ENCODE measurements at places on chromosomes 3 and 15.

DNA sequence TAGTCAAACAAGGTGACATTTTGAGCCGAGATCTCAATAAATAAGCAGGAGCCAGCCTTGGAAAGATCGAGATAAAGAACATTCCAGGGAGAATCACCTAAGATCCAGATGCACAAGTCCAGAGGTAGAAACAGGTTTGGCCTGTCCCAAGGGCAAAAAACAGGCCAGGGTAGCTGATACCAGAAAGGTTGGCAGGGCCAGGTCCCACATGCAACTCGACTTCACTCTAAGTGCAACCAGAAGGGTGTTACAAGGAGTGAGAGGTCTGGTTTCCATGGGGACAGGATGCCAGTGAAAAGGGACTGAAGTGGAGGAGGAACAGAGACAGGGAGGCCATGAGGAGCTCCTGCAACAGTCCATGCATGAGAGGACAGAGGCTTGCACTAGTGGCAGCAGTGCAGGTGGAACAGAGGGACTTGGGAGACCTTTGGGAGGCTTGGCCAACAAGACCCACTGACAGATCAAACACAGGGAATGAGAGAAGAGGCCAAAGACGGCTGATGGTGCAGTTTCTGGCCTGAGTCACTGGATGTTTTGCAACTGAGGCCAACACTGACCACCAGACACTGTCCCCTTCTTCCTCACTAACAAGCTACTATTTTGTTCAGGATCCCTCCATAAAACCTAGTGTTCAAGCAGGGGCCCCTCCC is 5.2 kb downstream of the TPRA1 start:
- DNase-seq, result no peak

DNA sequence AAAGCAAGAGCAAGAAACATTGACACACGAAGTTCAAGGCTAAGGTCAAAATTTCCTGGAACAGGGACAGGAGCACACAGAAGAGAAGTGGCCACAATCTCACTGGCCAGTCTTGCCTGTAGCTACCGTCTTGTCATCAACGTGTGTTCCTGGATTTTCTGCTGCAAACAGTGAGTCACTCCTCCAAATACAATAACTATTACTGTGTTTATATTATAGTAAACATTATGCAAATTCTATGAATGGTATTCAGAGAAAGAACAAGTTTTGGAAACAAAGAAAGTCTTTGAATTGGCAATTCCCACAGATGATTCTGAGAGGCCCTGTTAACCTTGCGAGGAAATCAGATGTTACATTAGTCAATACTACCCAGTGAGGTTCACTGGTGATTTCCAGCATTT is 220.5 kb downstream of the FAM43A start:
- no peak for DNase-seq

DNA sequence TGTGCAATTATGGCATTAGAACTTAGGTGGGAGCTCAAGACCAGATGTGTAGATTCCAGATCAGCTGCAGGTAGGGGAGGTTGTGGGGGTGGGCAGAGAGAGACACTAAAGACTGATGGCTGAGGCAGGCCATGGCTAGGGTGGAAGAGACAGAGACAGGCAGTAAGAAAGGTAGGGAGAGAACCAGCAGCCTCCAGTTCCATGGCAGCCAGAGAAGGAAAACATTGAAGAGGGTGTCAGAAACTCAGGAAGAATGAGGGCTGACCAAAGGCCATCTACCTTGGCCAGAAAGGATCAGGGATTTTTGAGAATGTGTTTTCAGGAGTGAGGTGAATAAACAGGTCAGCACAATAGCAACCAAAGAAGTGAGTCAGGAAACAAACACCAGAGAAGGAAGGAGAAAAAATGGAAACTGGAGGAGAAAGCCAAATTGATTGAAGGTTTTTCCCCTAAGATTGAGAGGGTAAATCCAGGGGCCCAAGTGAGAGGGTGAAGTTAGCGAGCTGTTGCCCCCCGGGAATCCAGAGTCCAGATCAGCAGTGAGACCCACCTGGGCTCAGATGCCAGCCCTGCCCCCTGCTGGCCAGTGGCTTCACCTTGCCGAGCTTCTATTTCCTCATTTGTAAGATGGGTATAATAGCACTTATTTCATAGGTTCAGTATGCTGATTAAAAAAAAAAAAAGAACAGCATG is 41.0 kb downstream of the ABHD2 start:
- no peak for DNase-seq

DNA sequence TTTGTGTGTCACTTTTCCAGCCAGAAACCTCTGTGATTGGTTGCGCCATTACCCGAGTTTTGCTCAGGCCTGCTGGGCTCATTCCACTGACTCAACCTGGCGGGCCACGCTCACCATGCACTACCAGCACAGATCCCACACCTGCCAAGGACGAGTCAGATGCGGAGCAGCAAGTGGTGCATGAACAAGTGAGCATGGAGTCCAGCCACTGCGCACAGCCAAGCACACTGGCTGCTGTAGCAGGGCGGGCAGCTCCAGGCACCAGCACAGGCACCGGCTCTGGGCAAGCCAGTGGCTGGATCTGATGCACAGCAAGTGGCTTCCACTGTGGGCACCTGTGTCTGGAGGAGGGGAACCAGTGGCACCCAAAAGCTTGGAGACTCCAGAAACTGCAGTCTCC is 110.4 kb downstream of the CBLB start:
- DNase-seq, result no peak

GRCh38 chr3:95705786-95706418 is 1108.5 kb upstream of the EPHA6 start:
- DNase-seq, result no peak

Data from NCI-H2081 treated with DMSO at 0.1 percent for 48 hours (cell line).